ENCODE measurements at places on chromosomes 1 and 21.

- no peak for DNase-seq
Observed at GRCh38 chr1:220044678-220045355, 1.5 kb downstream of the EPRS1 start.

DNA sequence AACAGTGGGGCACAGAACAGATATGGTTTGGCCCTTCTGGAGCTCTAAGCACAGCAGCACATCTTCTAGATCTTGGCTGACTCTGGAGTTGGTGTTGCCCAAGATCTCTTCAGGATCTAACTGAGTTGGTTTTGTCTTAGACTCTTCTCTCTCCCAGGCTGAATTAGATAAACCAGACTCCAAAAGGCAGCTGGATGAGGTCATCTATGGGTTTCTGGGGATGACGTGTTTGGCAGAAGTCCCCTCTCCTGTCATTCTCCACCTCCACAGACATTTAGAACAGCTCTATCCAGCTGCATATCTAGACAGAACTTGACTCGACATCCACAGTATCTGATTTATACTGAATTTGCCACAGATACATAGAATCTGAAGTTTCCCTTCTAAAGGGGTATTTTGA lies 75.3 kb downstream of the ST6GALNAC5 start:
- DNase-seq = no peak

DNA sequence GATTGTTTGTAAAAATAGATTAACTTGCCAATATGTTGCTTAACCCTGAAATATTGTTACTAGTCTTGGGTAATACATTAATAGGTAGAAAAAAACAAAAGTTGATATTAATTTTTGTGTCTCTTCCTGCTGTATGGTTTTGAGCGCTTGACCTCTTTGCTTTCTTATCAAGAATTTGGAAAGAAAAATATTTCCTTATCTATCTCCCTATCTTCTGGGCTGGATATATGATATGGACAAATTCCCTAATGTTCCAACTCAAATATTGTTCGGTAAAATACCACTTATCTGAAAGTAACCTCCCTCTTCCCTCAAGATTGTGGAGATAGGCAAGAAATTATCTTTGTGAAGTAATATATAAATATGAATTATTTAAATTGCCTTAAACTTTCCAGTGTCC lies 57.3 kb downstream of the ADGRL4 start:
- no peak for DNase-seq

DNA sequence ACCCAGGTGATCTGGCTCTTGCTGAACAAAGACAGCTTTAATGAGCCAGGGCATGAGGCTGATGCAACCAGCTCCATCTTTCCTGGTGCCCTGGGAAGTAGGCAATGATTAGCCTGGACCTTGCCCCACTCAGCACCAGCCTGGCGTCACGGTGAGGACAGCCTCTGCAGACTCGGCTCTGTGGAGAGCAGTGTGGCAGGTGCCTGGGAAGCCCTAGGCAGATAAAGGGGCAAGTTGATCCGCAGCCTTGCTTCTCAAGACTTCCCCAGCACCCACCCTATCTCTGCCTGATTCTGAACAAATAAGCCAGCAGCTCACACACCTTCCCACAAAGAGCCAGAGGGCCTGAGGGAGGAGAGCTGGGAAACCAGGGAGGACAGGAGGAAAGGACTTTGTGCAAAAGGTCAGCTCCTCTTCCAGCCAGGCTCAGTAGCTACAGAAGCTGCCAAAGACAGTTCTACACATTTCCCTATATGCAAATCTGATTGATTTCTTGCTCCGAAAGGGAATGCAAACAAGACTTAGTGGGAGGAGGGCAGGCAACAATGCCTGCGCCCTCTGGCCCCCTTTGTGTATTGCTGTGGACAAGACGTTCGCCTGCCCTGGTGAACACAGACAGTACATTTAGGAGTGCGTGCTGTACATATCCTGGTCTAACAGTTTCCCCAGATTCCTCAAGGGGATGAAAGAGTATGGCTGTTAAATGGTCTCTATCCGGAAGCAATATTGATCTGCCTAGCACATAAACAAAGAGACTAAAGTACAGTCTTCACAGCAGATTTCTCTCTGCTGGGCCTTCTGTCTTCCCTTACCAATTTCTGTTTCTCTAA lies 63.8 kb downstream of the BCAR3 start:
- DNase-seq = no peak

- no peak for DNase-seq
Observed at GRCh38 chr1:147723691-147724323, 36.6 kb downstream of the GJA5 start.

DNA sequence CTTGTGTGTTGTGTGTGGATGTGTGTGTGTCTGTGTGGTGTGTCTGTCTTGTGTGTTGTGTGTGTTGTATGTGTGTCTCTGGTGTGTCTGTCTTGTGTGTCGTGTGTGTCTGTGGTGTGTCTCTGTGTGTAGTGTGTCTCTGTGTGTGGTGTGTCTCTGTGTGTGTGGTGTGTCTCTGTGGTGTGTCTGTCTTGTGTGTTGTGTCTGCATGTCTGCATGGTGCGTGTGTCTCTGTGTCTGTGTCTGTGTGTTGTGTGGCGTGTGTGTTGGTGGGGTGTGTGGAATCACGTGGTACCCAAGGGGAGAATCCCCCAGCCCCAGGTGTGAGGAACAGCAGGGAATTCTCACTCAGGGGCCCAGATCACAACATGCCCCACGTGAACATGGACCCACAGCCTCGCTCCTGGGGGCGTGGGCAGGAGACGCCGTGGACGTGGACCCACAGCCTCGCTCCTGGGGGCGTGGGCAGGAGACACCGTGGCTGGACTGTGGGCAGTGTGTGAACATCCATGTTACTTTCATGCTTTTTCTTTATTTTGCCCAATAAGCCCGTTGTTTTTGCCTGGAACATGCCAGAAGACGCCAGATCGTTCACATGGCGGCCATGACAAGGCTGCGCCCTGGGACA lies 67.8 kb downstream of the SLC19A1 start:
- no peak for DNase-seq

GRCh38 chr1:165884009-165884689 lies 56.7 kb downstream of the UCK2 start:
- no peak for DNase-seq

- DNase-seq = no peak
Observed at GRCh38 chr1:87826681-87827251, 498.1 kb downstream of the LMO4 start.

DNA sequence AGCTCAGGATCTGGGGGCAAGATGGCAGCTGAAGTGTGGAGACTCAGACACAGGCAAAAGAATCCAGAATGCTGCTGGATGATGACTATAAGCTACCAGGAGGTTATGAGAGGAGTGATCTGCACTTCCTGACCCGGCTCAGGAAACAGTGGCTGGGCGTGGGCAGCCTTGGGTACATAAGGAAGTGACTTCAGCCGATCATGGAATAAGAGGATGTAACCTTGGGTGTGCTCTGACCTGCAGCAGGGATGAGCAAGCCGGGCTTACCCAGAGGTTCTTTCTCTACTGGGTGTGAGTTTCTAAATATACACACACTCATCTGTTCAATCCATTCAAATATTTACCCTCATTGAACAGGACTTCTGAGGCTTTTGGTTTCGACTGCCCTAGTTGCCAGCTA lies 62.7 kb downstream of the CD34 start:
- DNase-seq = peak; percentile 98

DNA sequence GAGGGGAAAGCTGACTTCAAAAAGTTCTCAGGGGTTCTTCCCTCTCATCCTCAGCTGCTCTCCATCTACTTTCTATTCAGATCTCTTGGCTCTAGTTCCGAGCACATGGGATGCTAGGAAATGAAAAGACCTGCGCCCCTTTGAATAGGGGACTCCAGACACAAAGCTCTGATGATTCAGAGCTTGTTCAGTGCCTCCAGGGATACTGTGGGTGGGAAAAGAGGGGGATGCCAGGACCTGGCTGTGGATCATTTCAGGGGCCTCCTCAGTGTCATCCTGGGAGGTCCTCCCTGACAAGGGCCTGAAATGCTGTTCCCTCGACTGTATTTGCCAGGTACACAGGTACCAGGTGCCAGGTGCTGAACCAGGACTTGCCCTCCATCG lies 943 bp upstream of the KIAA0040 start:
- peak; percentile 24 for DNase-seq

GRCh38 chr1:161432091-161432490 lies 64.4 kb upstream of the CFAP126 start:
- no peak for DNase-seq

- DNase-seq = no peak
Observed at GRCh38 chr1:39671433-39671792, 494 bp downstream of the NT5C1A start.
